ENCODE measurements at places on chromosomes 5 and 9.

DNA sequence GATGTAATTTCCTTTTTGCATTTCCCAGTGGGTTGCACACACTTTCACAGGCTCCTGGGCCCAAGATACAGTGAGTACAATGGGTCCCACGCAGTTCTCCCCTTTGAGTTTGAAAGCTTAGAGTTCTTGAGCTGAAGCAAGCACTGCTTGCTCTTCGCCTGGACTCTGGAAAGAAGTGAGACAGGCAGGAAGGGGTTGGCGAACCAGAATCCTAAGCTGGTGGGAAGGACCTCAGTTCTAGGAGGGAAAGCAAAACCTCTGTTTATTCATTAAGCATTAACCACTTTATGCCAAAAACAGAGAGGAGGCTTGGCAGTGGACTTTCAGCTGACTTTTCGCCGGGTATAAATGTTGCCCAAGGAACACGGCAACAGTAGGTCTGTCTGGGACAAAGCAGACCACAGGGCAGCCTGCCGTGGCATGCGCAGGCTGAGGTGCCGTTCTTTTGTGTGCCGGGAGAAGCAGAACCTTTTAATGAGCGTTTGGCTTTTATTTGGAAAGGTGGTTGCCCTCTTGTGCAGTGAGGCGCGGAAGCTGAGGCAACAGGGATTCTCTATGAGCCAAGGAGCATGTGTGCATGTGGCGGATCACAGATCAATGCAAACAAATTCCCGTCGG, 239.9 kb upstream of the PANK3 start:
- no peak for DNase-seq

DNA sequence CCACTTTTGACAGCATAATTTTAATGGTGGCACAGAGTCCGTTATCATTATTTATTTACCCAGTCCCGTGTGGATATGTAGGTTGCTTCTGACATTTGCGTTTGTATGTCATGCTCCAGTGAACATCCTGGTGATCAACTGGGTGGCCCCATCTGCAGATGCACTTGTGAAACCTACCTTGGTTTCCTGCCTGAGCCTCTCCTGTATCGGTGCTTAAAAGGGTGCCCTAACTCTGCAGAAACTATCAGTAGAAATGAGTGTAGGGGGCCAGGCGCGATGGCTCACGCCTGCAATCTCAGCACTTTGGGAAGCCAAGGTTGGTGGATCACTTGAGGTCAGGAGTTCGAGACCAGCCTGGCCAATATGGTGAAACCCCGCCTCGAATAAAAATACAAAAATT, 92.1 kb upstream of the IER5L start:
- DNase-seq = no peak

- DNase-seq = no peak
Observed at GRCh38 chr9:4804531-4805016, 11.8 kb downstream of the RCL1 start.

DNA sequence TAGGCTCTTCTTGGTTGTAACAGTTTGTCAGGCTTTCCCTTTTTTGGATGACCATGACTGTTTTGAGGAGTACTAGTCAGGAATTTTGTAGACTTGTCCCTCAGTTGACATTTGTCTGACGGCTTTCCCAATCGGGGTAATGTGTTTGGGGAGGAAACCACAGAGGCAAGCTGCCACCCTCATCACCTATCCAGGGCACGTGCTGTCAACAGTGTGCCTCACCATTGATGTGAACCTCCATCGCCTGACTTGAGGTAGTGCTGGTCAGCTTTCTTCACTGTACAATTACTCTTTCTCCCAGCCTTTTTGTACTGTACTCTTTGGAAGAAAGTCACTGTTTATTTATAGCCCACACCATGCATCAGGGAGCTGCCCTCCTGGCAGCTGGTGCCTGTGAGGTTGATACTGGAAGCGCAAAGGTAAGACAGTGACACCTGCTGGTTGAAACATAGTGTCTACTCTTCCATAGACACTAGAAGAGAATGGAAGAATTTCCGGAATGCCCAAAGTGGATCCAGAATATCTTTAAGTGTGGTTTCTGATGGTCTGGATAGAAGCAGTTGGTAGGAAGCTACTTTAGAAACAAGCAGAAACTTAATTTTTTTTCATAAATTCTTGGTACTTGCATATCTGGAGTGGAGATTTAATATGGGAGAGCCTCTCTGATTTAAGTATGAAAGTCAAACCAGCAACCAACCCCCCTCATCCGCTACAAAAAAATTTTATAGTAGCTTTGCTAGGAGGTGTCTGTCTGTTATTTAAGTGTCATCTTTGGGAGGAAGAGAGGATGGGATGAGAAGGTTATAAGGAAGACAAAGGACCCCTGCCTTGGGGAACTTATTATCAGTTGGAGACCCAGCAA, 69.3 kb downstream of the SNX30 start:
- DNase-seq = peak; percentile 77

DNA sequence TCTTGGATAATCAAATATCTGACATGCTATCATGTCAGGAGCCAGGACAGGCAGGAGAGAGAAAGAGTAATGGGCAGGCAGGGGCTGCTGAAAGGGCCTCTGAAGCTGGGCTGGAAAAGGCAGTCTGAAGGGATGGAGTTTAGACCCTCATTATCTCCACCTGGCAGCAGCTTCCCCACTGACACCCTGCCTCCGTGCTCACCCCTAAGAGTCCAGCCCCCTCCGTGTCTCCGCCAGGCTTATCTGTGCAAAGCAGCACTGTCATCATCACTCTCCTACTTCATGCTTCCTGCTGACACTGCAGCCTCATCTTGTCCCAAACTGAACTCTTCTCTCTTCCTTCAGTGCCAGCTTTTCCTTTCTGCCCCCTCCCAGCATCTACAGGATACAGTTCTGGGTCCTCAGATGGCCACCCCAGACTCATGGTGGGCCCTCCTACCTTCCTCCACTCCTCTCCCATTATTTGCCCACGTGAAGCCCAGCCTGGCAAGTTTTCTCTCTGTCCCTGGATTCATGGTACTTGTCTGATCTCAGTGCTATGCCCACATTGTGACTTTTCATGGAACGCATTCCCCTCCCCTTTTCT, 70.9 kb upstream of the KLF9 start:
- no peak for DNase-seq

- no peak for DNase-seq
Observed at GRCh38 chr9:128022886-128023285, 42.1 kb upstream of the EEIG1 start.

DNA sequence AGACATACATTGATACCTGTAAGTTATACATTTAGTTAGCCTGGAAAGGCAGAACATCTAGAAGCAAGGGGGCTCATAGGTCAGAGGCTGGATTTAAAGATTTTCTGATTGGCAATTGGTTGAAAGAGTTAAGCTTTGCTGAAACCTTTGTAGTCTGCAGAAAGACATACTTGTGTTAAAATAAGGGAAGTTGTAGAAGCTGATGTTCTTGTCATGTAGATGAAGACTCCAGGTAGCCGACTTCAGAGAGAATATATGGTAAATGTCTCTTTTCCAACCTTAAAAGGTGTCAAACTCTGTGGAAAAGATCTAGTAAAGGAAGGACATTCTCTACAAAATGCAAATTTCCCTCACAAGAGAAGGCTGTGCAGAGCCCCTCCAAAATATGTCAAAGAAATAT, 62.9 kb upstream of the ADAMTS16 start:
- DNase-seq = no peak

DNA sequence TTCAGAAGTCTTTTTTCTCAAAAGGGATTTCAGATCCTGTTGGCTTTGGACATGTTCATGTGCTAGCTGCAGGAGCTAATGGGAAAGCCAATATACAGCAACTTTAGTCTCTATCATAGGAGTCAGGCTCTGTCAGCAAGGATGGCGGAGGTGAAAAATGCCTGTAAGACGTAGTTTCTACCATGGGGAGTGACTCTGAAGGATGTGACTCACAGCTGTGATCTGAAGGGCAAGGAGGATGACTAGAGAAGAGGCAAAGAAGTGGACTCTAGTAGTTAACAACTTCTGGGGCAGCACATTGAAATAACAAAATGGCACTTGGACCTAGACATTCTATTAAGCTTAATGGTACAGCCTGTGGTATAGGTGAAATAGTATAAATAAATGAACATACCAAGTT, 3.1 kb upstream of the NDUFS4 start:
- no peak for DNase-seq

GRCh38 chr9:26744191-26744965, 148.2 kb downstream of the CAAP1 start:
- peak; percentile 45 for DNase-seq
